ENCODE measurements at places on chromosomes 1 and 21.

- DNase-seq = no peak
- peaks cover 1% of the 10 kb centered on the region for H3K4me1 ChIP-seq
- peaks cover 3% of the 10 kb centered on the region for H3K36me3 ChIP-seq
- no peak overlapping the region for H3K4me3 ChIP-seq
These were observed 9.4 kb upstream of the XCL1 start for GRCh38 chr1:168567007-168567406.

- no peak overlapping the region for H3K27ac ChIP-seq
- peaks cover 5% of the 10 kb centered on the region for H3K4me1 ChIP-seq
- H3K4me3 ChIP-seq = no peak overlapping the region
- H3K36me3 ChIP-seq = no peaks in the 10 kb centered on the region
- DNase-seq = no peak
These were observed 57.9 kb upstream of the ADARB1 start for GRCh38 chr21:45016406-45017038.

- no peak for DNase-seq
- H3K36me3 ChIP-seq = no peaks in the 10 kb centered on the region
- peaks cover 6% of the 10 kb centered on the region for H3K27me3 ChIP-seq
- H3K27ac ChIP-seq = no peak overlapping the region
- H3K4me1 ChIP-seq = no peaks in the 10 kb centered on the region
These were observed 75.3 kb downstream of the ROR1 start for GRCh38 chr1:63849149-63849548.

DNA sequence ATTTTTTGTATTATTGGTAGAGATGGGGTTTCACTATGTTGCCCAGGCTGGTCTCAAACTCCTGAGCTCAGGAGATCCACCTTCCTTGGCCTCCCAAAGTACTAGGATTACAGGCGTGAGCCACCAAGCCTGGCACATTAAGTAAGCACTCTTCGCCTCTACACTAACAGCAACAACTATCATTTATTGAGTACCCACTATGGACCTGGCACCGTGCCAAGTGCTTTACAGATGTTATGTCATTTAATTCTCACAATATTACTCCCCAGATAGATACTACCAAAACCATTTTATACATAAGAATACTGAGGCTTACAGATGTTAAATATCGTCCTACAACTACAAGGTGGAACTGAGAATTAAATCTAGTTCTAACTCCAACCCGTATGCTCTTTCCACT, 50.1 kb downstream of the TUT4 start:
- H3K27ac ChIP-seq = no peak overlapping the region
- H3K4me3 ChIP-seq = no peak overlapping the region
- H3K4me1 ChIP-seq = peaks cover 9% of the 10 kb centered on the region
- H3K27me3 ChIP-seq = no peaks in the 10 kb centered on the region
- peaks cover 33% of the 10 kb centered on the region for H3K36me3 ChIP-seq

GRCh38 chr21:36004441-36004840, 55.9 kb downstream of the SETD4 start:
- peak overlapping the region; percentile 38 for H3K27ac ChIP-seq
- H3K4me3 ChIP-seq = no peak overlapping the region
- DNase-seq = no peak
- peaks cover 20% of the 10 kb centered on the region for H3K27me3 ChIP-seq
- no peaks in the 10 kb centered on the region for H3K4me1 ChIP-seq

DNA sequence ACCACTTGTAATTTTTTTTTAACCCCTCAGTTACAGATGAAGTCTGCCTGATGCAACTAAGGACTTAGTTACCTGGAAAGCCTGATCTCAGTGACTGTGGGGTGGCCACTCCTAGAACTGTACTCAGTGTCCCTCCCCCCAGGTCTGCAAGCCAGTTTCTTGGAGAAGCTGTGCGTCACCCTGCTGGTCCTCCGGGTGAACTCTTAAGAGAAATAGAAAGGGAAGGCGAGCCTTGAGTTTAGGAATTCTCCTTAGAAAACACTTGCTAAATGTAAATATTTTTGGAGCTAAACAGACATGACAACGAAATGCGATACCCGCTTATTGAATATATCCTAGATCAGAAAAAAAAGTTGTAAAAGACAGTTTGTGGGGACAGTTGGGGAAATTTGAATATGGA, 730 bp downstream of the SLC16A4 start:
- H3K4me3 ChIP-seq = no peak overlapping the region
- no peaks in the 10 kb centered on the region for H3K27me3 ChIP-seq
- no peak for DNase-seq
- H3K27ac ChIP-seq = no peak overlapping the region
- peaks cover 4% of the 10 kb centered on the region for H3K4me1 ChIP-seq
